ENCODE measurements at places on chromosomes 13 and 19.

- no peak for DNase-seq
Observed at GRCh38 chr19:56294549-56294948, 20.1 kb downstream of the ZSCAN5A start.

- no peak for DNase-seq
Observed at GRCh38 chr19:14770944-14771839, 7.2 kb downstream of the ADGRE2 start.

DNA sequence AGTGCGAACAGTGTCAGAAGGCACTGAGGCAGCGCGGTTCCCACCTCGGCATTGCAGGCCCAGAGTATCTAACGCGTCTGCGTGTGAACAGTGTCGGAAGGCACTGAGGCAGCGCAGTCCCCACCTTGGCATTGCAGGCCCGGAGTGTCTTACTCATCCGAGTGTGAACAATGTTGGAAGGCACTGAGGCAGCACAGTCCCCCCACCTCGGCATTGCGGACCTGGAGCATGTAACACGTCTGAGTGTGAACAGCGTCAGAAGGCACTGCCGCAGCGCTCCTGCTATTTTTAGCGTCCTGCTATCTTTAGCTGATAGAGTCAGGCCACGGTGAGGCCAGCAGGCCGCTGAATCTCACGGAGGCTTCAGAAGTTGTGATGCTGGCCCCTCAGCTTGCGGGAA lies 39.6 kb downstream of the ATP11A start:
- DNase-seq: no peak

GRCh38 chr19:30001791-30002190 lies 59.8 kb downstream of the URI1 start:
- no peak for DNase-seq

GRCh38 chr19:48975947-48976847 lies 11.1 kb downstream of the FTL start:
- no peak for DNase-seq

DNA sequence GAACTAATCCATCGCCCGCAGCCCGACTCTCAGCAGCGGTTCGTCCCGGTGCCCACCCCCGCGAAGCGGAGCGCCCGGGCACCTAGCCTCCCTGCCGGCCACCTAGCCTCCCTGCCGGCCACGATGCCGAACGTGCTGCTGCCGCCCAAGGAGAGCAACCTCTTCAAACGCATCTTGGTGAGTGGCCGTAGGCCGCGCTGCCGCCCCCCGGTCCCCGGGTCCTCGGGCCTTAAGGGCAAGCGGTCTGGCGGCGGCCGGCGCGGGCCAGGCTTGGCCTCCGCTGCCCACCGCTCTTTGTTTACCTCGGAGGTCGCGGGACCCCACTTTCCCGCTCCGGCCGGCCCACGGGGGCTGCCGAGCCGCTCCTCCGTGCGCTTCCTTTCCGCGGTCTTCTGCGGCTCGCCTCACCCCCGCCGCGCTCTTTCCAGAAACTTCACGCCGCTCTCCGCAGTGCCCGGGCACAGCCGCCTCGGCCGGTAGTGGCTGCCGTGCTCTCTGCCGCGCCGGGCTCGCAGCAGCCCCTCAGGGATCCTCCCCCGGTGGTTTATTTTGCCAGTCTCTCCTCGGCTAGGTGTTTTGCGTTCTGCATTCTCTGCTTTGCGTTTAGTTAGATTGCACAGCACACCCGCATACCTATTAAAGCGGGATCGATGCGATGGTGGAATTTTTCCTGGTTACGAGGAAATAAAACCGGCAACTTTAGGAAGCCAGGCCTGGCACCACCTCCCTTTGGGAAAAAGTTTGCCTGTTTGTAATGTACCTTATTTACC lies 524 bp downstream of the NAA16 start:
- peak; percentile 71 for DNase-seq

DNA sequence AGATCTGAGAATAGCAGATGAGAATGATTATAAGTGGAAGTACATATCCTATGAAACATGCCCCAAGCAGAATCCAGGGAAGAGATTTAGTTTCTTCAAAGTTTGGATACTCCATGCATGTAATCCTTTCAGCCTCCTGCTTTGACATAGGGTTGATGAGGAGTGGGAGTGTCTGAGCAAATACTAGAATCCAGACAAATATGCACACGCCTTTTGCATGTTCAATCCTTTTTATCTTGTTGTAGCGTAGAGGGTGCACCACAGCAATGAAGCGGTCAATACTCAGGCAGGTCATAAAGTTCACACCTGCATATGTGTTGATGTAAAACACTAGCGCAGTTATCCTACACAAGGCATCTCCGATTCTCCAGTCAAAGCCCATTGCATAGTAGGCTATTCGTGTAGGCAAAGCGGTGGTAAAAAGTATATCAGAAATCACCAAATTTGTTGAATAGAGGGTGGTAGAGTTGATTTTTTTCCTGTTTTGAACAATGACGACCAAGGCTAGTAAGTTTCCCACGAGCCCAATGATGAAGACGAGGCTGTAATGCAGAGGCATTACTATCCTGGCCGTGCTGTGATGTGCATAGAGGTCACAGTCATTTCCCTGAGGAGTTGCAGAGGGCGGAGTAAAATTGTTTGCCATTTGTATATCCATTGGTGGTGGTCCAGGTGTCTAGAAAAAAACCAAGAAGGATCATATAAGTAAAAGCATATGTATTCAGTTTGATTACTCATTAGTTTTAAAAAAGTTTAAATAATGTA lies 11.5 kb downstream of the GPR183 start:
- no peak for DNase-seq

DNA sequence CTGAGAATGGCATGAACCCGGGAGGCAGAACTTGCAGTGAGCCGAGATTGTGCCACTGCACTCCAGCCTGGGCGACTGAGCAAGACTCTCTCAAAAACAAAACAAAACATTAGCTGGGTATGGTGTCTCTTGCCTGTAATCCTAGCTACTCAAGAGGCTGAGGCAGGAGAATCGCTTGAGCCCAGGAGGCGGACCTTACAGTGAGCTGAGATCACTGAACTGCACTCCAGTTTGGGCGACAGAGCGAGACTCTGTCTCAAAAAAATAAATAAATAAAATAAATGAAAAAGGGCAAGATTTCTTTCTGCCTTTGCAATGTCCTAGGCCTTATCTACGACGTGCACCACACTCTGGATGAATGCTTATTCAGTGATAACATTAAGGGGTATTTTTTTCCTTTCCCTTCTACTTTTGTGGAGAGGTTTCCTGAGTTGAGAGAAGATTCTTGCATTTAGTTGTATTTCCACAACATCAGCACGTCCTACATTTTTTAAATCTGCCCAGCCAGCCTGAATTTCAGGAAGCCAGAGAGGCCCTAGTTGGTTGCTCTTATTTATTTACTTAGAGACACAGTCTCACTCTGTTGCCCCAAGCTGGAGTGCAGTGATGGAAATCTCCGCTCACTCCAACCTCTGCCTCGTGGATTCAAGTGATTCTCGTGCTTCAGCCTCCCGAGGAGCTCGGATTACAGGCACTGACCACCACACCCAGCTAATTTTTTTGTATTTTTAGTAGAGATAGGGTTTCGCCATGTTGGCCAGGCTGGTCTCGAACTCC lies 26.1 kb upstream of the OR1M1 start:
- DNase-seq: no peak

DNA sequence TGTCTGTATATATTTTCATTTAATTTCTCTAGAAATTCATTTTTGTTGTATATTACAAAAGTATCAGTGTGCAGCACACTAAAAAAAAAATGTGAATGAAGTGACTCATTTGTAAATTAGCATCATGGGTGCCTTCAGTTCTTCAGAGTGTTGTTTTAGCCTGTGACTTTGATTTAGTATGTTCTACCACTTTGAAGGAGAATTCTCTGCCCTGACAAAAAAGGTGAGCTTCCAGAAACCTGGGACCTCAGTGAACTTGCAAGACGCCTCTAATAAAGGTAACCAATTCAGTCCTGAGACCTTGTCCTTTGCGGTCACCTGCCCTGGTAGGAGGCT lies 2.4 kb downstream of the METTL21C start:
- no peak for DNase-seq

- DNase-seq: peak; percentile 37
Observed at GRCh38 chr13:88063741-88064140, 392.6 kb downstream of the SLITRK5 start.

GRCh38 chr13:74423434-74423833 lies 289.2 kb upstream of the KLF12 start:
- DNase-seq: no peak

DNA sequence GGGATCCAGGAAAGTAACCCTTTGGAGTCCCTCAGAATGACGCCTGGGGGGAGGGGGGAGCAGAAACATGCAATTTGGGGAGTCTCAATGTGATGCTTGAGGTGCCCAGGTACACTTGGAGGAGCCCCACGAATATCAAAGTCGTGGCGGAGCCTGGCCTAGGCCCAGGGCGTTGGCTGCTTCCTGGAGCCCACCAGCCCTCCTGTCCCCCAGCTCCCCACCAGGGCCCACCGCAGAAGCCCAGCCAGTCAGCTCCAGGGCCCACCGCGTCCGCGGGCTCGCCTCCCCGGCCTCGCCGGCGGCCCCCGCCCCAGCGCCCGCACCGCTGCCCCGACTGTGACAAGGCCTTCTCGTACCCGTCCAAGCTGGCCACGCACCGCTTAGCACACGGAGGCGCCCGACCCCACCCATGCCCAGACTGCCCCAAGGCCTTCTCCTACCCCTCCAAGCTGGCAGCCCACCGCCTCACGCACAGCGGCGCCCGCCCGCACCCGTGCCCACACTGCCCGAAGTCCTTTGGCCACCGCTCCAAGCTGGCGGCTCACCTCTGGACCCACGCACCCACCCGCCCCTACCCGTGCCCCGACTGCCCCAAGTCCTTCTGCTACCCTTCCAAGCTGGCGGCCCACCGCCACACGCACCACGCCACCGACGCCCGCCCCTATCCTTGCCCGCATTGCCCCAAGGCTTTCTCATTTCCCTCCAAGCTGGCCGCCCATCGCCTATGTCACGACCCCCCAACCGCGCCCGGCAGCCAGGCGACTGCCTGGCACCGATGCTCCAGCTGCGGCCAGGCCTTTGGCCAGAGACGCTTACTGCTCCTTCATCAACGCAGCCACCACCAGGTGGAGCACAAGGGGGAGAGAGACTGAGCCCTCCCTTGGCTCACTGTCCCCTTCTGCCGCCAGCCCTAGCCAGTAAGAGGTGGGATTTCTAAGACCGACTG lies 2.1 kb downstream of the ZNF575 start:
- DNase-seq: no peak

- no peak for DNase-seq
Observed at GRCh38 chr19:22605275-22606211, 28.6 kb upstream of the ZNF492 start.

- no peak for DNase-seq
Observed at GRCh38 chr19:1227304-1228054, 10.3 kb downstream of the CBARP start.

- no peak for DNase-seq
Observed at GRCh38 chr13:110254151-110254679, 52.7 kb downstream of the COL4A1 start.

DNA sequence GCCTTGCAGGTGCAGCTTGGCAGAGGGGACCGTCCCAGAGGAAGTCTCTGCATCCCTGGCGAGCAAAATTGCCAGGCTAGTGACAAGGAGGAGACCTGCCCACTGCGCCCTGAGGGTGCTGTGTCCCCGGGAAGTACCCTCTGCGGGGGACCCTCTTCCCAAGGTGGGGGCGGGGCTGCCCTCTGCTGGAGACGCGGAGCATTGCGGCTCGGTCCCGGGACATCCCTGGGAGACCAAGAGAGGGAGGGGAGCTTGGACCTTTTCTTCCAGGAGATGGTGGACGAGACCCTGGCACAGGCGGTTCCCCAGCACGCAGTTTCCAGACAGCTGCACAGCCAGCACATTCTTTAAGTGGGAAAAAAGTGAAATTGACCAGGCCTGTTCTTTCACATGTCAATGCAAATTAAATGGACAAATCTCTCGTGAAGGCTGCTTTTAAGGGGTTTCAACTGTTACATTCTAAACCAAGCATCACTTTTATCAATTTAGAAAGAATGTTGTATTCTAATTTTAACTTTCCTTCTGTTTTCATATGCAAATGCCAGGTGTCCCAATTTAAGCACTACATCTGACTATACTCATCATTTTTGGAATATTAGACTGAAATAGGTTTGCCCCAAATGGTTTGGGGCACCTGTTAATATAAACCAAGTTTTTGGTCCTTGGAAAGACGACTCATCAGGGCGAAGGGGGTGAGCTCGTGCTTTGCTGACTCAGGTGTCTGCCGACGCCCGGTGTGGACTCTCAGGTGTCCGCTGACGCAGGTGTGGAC lies 60.7 kb downstream of the MCF2L start:
- DNase-seq: peak; percentile 9

- DNase-seq: no peak
Observed at GRCh38 chr13:83248751-83249150, 633.5 kb downstream of the SLITRK1 start.

- no peak for DNase-seq
Observed at GRCh38 chr19:41027273-41027967, 36.3 kb downstream of the CYP2B6 start.

DNA sequence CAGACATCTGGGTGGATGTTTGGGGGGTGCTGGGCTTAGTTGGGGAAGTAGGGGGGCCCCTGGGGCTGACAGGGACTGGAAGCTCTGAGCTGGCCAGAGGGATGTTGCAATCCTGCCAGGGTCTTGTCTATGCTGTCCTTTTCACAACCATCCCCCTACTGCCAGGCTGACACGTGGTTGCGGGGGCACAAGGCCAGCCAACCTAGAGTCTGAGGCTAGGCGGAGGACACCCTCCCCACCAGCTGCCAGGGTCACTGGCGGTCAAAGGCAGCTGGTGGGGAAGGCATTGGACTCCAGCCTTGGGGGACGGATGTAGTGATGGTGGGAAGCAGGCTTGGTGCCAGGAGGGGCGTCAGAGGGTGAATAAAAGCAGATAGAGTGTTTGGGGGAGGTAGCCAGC lies 1.6 kb upstream of the APOC1 start:
- DNase-seq: no peak

DNA sequence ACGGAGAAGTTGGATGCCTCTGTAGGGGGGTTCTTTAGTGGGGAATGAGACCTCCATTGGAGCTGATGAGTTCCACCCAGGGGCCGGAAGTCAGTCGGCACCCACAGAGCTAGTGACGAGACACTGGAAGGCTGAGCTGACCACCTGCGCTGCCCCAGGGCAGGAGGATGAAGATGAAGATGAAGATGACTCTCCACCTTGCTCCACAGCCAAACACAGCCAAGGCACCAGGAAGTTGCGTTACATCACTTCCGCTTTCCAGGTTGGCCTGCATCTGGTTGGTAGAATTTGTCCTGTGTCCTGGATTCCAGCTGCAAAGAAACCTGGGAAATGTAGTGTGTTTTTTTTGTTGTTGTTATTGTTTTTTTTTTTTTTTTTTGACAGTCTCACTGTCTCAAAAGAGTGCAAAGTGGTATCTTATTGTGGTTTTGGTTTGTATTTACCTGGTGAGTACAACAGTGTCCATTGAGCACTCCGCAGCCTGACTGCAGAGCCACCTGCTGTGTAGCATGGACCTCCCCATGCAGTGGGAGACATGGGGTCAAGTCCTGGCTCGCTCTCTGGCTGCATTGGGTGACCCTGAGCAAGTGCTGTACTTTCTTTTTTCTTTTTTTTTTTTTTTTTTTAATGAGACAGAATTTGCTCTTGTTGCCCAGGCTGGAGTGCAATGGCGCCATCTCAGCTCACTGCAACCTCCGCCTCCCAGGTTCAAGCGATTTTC lies 1.9 kb downstream of the TBC1D17 start:
- DNase-seq: no peak

- DNase-seq: no peak
Observed at GRCh38 chr19:18385675-18386542, at the start of gene GDF15. Gene GDF15 (plus strand): TSS chr19:18386158. CDS start chr19:18386190, 32 bp downstream.

Measured in NCI-H526 treated with DMSO at 0.1 percent for 48 hours (cell line).